ENCODE measurements at places on chromosomes 7 and 10.

- peak; percentile 63 for DNase-seq
Measured at GRCh38 chr10:29555746-29556481, 78.9 kb downstream of the SVIL start.

GRCh38 chr7:150978126-150978789 is at the start of gene KCNH2:
KCNH2 (minus strand) TSS chr7:150978321; CDS start chr7:150977913, 408 bp downstream.
- no peak for DNase-seq

DNA sequence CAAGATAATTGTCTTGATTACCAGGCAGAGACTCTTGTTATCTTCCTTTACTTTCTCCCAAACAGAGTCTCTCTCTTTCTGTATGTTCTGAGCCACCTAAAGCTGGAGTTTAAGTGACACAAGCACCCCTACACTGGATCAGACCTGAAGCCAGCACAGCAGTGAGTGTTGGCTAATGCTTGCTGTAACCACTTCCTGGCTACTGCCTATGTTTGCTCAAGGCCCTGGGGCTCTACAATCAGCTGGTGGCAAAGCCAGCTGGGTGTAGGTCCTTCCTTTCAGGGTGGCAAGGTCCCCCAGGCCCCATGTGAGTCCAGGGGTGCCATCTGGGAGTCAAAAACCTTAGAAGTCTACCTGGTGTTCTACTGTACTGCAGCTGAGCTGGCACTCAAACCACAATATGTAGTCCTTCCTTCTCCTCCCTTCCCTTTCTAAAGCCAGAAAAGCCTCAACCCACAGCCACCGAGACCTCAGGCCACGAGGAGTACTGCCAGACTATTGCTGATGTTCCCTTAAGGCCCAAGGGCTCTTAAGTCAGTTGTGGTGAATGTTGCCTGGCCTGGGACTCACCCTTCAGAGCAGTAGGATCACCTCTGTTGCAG is 416.3 kb downstream of the ADRA2A start:
- DNase-seq: no peak

DNA sequence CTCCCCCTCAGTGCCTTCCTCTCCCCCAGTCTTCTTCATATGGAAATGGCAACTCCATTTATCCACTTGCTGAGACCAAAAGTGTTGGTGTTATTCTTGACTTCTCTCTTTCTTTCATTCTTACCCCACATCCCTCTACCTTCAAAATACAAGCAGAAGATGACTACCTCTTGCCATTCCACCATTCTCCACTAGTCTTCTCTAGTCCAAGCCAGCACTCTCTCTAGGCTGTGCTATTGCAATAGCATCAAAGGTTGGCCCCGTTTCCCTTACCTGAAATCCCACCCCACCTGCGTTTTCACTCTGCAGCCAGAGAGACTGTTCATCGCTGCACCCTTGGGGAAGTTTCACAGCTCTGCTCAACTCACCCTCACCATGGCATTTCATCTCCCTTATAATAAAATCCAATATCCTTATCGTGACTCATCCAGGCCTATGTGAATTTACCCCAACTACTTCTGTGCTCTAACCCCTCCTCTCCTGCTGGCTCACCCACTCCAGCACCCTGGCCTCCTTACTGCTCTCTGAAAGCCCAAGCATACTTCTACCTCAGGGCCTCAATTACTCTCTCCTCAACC is 109.1 kb downstream of the LSM5 start:
- no peak for DNase-seq
